ENCODE measurements at places on chromosomes 4 and X.

DNA sequence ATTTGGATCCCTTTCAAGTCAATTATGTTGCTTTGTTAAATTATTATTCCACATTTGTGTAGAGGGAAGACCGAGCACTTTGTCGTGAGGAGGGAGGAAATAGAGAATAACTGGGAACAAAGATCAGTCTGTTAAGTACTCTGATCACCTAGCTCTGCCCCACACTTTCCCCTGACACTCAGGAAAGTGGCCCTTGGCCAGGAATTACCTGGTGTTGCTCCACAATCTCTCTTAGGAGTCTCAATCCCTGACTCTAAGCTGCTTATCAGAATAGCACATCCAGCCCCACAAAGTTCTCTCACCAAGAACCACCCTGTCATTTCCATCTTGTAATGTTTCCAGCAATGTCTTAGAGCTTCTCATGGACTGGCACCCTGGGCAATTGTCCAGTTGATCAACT lies 83.8 kb upstream of the BMPR1B start:
- DNase-seq: no peak

DNA sequence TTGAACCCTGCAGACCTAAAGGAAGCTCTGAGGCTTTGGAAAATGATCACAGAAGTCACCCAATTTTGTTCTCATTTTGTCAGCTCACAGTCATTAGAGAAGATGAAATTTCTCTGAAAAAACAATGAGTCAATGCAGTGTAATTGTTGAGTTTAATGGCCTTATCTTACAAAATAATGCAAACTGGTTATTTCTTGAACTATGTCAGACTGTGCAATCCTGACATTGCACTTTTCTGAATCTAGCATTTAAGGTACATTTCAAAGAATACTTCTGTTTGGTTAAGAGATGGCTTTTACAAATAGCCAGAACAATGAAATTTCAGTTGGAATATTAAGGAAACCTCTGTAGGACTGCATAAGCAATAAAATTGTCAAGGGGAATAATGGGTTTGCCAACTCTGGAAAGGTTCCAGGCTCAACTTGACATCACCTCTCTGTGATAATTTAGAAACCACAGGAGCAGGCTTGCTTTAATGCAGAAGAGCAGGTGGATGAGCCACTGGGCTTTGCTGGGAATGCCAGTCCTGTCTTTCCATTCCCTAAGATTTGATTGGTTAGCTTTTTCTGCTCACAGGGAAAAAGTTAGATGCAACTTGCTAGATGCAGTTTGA lies 222.8 kb downstream of the FRMPD4 start:
- DNase-seq: peak; percentile 53

GRCh38 chrX:118498351-118498750 lies 2.7 kb downstream of the DOCK11 start:
- DNase-seq: no peak

DNA sequence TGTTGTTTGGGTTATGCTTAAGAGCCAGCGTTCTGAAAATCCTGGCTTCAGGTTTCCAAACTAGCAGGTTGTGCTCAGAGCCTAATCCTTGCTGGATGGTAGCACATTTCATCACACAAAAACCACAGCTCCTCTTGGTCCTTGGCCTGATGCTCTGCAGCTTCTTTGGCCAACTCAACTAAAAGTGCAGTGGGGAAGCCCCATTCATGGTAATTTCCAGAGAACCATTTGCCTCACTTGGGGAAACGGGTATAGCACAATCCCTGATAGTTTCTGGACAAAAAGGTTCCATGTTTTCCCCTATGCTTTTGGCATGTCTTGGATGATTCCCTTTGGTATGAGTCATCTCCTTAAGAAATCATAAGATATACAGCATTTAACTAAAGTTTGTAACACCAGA lies 78.7 kb downstream of the SYNPO2 start:
- DNase-seq: peak; percentile 71

DNA sequence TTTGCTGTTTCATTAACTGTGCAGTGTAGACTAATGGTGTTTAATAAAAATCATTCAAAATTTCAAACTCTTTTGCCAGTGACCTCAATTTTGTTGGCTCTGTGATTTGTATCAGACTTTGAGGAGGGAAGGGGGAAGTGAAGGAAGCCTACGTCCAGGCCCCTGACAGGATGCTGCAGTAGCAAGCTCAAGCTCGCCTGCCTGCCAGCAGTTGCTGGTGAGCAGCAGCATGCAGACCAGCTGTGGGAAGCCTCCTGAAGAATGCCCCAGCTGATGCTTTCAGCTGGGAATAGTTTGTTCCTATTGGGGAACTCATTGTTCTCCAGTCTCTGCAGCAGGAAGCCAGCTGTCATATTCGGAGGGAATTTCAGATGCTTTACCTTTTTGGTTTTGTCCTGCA lies 495.2 kb downstream of the AFF2 start:
- DNase-seq: no peak

GRCh38 chr4:47809654-47810203 lies 28.1 kb downstream of the CORIN start:
- DNase-seq: no peak

DNA sequence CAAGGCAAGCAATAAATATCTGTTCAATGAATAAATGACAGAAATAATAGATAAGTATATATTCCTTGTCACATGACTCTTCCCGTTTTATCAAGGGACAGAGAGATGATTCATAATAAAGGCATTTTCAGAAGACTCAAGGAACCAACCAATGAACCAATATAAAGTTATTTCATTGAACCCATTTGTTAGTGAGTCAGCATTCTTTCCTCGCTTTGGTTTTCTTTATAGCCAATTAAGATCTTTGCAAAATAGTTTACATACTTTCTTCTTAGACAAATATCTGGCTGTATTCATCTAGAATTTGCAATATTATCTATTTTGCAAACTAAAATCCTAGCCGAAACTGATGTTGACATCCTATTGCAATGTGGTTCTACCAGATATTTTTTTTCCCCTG lies 269.4 kb downstream of the IL15 start:
- peak; percentile 88 for DNase-seq

- no peak for DNase-seq
These were observed 42.7 kb downstream of the MAML3 start for GRCh38 chr4:140111256-140111655.

DNA sequence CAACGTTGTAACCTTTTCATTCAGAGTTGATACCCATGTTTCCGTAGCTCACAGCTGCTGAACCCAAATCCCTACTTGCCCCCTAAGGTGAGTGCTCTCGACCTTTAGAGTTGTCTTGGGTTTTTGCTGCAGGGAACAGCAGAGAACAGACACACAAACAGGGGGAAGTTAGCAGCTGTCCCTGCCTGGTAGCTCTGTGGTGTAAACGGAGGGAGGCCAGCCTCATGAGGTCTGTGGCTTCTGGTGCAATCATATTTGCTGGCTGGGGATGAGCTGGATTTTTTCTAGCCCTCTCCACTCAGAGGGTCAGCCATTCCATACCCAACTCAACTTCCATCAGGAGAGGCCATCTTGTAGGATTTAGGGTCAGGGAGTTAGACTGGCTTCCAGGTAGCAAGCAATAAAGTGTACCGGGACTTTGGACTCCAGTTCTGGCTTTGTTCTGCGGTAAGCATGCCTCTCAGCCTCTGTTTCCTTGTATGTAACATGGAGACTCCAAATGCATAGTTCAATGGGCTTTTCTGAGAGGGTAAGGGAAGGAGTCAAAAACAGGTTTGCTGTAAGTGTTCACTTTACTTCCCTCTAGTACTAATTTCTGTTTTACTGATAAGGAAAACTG lies 218.9 kb downstream of the MID1IP1 start:
- DNase-seq: no peak

DNA sequence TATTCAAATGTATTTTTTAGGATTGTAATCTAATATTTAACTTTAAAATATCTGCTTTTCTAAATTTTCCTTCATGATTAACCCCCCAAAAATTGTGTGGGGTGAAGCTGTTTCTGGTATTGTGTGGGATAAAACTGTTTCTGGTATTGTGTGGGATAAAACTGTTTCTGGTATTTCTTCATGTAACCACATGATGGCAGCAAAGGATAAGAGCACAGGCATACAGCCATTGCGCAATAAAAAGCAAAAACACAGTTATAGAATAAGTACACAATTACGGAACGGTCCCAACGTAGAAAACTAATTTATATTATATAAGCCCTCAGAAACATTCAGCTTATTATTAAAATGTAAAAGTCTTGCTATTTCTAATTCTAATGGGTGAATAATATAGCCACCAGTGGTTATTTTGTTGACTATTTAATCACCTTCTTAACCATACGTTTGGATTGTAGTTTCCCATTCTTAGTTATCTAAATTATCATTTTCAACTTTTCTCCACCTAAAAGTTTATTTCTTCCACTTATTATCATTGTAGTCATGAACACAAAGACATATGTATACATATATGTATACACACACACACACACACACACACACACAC lies 333.9 kb upstream of the FSTL5 start:
- DNase-seq: peak; percentile 42

- DNase-seq: no peak
These were observed 248.5 kb downstream of the GRIA3 start for GRCh38 chrX:123432361-123433150.

Measured in fibroblast of skin of back (primary cell).